Anterior cingulate cortex (tissue), 58 donors: ENCODE measurements at places on chromosomes 11 and 22.

GRCh38 chr11:70833554-70833953 is 418.8 kb downstream of the SHANK2 start:
- no peak for DNase-seq

DNA sequence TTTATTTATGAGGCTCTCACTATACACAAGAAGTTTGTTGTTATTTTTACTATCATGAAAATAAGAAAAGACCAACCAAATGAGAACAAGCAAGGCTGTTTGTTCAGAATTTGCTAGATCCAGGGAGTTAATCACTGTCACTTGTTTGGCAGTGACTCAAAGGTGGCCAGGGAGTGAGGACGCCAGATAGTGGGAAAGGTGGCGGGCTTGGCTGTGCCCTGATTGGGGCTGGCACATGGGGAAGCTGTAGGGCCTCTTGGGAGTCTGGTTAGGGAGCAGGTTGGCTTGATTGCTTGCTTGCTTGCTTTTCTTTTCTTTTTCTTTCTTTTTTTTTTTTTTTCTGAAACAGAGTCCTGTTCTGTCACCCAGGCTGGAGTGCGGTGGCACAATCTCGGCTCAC is 53.1 kb upstream of the SLC22A12 start:
- no peak for DNase-seq

- DNase-seq: peak; percentile 37
Observed at GRCh38 chr22:33438273-33438672, 380.1 kb upstream of the SYN3 start.

DNA sequence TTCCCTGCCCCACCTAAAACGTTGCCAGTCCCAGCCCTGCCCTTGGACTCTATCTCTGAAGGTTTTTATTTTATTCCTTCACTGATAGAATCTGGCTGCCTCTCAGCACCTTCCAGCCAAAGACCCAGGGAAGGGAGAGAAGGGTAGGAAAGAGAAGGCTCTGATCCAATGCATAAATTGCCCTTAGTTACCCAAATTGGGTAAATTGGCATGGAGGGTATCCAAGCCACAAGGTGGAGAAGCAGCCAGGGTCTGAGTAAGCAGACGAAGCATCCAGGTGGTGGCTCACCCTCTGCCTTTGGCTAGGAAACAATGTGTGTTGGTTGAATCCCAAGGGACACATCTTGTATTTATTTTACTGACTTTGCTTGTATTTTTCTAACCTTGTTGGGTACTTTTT is 89.0 kb downstream of the FEZ1 start:
- DNase-seq: no peak

DNA sequence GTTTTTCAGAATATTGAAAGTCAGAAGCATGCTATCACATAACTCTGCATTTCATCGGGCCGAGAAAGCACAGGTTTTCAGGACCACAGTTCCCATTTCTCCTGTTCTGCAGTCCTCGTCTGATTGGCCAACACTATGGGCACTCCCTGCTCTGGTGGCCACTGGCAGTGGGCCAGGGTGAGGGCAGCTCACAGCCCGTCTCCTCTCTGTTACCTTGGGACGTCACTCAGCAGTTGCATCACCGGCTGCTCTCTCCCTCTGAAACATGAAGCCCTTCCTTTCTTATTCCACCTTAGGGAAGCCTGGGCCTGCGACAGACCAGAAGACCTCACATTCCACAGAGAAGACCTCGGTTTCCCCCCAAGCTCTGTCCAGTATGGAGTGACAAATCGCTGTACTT is 11.4 kb upstream of the MICAL3 start:
- DNase-seq: no peak

DNA sequence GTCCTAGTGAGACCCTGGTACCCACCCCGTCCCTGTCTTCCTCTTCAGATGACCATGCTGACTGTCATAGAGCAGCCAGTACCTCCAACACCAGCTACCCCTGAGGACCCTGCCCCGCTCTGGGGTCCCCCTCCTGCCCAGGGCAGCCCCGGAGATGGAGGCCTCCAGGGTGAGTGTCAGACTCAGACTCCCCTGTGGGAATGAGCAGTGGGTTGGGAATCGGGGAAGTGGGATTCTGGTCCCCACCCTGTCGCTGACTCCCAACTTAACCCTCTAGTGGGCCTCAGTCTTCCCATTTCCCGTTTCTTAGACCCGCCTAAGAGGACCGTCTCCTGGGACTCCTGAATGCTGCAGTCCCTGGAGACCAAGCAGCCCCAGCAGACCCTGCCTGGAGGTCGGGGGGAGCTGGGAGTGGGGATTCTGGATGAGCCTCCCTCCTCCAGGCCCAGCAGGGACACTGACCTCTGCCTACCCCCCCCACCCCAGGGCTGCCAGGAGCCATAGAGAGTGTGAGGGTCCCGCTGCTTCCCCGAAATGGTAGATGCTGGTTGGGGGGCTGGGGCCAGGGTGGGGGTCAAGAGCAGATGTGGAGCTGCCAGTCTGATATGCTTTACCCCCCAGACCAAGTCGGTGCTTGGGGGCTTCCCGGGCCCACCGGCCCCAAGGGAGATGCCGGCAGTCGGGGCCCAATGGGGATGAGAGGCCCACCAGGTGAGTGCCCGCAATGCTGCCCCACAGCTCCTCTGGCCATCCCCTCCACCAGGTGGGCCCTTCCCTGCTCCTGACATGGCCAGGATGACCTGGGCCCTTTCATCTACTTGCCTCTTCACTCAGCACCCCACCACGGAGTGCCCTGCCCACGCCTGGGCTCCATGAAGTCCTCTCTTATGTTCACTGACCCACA is 25.5 kb downstream of the EMID1 start:
- no peak for DNase-seq

GRCh38 chr11:128905345-128906184 is 14.4 kb downstream of the KCNJ5 start:
- no peak for DNase-seq

- no peak for DNase-seq
Observed at GRCh38 chr11:69645801-69646492, 5.0 kb downstream of the CCND1 start.

DNA sequence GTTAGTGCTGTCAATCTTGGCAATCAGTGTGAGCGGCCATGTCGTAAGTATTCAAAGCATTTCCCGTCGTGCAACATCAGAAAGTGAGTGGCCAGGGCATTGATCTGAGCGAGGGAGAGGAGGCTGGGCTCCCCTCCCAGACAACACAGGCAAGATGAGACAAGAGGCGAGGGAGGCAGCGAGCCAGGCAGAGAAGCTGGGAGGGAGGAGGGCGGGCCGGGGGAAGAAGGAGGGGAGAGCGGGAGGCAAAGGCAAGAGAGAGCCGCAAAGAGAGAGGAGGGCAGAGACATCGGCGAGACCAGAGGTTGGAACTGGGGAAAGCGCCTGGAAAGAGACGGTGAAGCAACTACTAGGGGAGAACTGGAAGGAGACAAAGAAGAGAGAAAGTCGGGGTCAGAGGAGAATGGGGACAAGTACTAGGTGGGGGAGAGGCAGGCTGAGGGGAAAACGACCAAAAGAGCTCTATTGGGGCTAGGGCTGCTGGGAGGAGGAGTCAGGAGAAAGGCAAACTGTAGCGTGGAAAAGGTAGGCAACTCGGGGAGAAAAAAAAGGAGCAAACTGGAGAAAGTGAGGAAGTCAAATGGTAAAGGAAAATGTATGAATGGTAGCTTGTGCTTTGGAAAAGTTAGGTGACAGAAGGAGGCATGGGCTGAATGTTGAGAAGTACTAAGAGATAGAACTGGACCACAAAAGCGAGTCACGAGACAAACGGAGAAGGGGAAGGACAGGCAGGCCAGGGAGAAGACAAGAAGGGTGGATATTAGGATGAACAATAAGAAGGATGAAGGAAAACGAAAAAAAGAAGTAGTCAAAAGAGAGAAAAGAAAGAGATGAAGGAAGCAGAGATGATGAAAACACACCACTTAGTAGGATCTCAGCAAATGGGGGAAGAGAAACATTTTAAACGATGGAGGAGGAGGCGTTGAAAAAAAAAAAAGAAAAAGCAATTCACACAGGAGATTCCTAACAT is 130.5 kb upstream of the C11orf58 start:
- DNase-seq: no peak

DNA sequence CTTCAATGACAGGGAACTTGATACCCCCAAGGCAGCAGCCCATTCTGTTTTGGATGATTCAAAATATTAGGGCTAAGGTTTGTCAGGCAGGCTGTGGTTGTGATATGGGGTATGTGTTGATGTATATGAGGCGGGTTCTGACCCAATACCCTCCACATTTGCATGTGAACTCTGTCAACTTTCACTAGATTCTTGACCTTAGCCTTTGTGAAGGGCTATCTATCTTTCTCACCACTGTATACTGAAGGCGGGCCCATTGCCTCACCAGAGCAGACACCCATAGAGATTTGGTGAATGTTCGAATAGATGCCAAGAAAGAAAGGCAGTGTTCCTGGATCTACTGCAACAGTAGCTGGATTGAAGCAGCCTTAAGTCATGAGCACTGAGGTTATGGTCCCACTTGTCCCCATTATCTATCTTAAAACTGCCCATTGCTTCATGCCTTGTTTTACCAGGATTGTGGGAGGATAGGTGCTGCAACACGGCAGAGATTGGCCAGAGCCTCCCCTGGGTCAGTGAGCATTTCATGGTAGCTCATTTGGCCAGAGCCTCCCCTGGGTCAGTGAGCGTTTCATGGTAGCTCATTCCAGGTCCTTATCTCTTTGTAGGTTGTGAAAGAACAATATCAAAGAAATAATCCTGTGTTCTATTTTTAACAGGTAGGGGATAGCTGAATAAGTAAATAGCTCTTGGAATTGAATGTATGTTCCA is 399.6 kb downstream of the TMEM135 start:
- DNase-seq: no peak

- DNase-seq: no peak
Observed at GRCh38 chr11:106714199-106714598, 304.1 kb downstream of the GUCY1A2 start.

GRCh38 chr22:49406879-49407587 is 420.6 kb downstream of the BRD1 start:
- no peak for DNase-seq

DNA sequence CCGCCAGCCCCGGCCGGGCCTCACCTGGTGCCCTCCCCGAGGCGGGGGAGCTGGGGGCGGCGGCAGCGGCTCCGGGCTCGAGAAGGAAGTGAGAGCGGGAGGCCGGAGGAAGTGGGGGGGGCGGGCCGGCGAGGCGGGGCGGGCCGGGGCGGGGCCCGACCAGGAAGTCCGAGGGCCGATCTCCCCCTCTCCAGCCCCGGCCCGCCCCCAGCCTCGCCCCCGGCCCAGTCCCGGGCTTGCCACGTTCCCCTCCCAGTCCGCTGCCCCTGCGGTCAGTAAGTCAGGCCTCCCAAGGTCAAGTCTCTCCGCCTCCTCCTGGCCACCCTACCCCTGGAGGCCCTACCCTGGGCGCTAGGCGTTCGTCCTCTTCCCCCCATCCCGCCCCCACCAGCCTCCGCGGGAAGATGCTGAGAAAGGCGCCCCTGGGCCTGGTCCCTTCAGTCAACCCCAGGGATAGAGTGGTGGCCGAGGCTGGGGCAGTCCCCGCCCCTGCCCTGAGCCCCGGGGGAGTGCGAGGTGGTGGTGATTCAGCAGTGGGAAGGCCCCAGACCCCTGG is at the start of gene RHOG:
RHOG (minus strand) TSS at position 90 of the 556 bp plus-strand sequence. CDS start 12,821 bp downstream, outside the sequence.
- DNase-seq: no peak

DNA sequence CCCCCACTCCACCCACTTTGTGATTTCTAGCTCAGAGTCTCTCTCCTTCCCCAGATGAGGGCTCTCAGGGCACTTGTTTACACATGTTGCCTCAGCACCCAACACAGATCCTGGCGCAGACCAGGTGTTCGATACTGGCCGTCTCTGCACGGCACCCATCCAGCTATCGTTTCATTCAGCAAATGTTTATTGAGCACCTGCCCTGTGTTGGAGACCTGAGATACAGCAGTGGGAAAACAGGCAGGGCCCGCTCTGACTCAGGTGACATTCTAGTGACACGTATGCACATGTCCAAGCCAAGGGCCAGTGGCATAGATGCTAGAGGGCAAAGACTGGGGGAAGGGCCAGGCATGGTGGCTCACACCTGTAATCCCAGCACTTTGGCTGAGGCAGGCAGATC is 71.9 kb downstream of the NFAM1 start:
- no peak for DNase-seq

DNA sequence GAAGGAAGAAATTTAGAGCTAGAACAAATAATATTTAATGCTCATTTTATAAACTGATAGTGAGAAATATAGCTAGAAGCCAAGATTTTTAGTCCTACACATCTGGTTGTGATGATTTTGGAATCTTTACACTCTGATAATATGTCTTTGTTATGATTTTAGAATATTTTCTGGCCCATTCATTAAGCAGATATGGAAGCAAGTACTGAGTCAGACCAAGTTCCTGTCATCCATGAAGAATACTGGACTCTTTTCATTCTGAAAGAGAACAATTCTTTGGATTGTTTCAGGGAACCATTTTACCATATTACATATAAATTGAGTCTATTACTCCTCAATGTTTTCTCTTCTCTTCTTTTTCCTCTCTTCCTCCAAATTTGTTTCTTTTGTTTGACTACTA is 227.4 kb downstream of the TMEM135 start:
- DNase-seq: no peak

DNA sequence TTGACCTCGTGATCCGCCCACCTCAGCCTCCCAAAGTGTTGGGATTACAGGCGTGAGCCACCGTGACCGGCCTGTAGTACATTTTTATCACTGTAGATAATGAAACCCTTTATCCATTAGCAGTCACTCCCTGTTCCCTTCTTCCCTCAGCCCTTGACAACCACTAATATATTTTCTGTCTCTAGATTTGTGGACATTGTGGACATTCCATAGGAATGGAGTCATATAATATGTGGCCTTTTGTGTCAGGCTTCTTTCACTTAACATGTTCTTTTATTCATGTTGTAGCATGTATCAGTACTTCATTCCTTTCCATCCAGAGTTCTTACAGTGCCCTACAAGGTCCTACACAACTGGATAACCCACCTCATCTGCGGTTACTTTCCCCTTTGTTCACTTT is 30.5 kb downstream of the RRM1 start:
- DNase-seq: no peak

DNA sequence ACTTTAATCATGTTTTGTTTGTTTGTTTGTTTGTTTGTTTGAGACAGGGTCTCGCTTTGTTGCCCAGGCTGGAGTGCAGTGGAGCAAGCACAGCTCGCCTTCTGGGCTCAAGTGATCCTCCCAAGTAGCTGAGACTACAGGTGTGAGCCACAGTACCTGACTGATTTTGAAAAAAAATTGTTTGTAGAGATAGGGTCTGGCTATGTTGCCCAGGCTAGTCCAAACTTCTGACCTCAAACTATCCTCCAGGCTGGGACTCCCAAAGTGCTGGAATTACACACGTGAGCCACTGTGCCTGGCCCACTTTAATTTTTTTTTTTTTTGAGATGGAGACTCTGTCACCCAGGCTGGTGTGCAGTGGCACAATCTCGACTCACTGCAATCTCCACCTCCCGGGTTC is 74.8 kb upstream of the CLDN5 start:
- no peak for DNase-seq

- no peak for DNase-seq
Observed at GRCh38 chr11:75571625-75572024, 9.6 kb downstream of the SERPINH1 start.

DNA sequence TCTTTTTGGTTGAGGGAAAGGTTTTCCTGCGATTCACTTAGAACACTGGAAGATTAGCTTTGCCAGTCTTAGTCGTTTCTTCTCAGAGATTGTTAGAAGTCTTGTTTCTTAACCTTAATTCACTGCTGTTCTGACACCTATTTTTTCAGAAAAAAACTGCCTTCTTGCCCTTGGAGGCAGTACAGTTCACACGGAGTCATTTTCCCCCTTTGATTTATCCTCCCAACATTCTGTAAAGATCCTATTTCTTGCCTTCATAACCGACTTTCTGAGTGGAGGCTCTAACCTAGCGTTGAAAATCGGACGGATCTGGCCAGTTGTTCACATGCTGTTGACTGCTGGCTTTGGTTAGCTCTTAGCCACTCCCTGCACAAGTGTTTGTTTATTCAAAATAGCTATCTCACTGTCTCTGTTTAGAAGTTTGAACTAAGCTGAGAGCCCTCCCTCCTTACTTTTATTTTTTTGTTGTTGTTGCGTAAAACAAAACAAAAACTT is 737 bp downstream of the BCL2L13 start:
- DNase-seq: no peak
